ENCODE measurements at places on chromosomes 6 and 20.

DNA sequence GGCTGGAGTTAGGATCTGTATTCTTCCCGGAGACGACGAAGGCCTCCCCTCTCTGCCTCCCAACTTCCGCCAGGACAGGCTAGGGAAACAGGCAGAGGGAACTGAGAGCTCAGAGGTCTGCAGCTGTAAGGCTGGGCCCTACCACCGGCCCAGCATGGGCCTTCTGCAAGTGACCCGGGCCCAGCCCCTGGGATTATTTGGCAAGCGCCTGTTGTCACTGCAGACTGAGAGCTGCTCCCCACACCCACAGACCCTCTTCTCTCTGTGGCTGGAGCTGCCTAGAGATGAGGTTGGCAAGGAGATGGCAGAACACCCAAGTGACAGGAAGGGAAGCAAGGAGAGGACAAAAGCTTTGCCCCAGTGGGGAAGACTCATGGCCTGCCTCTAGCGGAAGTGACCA, 212.6 kb downstream of the ZDHHC14 start:
- no peaks in the 10 kb centered on the region for H3K27me3 ChIP-seq
- peaks cover 14% of the 10 kb centered on the region for H3K36me3 ChIP-seq
- H3K4me3 ChIP-seq = no peak overlapping the region
- no peak for DNase-seq
- H3K4me1 ChIP-seq = peaks cover 3% of the 10 kb centered on the region

DNA sequence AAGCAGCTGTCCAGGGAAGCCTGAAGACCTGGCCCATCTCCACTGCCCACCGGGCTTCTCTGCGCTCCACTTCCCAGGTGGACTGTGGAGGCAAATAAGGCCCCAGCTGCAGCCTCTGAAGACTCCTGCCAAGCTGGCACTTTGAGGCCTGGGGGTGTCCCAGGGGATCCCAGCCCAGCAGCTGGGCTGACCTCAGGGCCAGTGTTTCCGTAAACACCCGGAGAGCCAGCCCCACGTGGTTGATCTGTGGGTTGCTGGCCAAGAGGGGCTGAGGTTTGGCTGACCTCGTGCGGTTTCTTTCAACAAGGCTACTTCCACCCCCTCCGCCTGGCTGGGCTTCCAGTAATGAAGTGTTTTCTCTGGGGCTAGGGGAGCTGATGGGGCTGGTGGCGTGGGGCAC, 12.4 kb upstream of the CCN5 start:
- no peaks in the 10 kb centered on the region for H3K27me3 ChIP-seq
- H3K27ac ChIP-seq = no peak overlapping the region
- DNase-seq = no peak
- no peaks in the 10 kb centered on the region for H3K36me3 ChIP-seq
- no peaks in the 10 kb centered on the region for H3K4me1 ChIP-seq

DNA sequence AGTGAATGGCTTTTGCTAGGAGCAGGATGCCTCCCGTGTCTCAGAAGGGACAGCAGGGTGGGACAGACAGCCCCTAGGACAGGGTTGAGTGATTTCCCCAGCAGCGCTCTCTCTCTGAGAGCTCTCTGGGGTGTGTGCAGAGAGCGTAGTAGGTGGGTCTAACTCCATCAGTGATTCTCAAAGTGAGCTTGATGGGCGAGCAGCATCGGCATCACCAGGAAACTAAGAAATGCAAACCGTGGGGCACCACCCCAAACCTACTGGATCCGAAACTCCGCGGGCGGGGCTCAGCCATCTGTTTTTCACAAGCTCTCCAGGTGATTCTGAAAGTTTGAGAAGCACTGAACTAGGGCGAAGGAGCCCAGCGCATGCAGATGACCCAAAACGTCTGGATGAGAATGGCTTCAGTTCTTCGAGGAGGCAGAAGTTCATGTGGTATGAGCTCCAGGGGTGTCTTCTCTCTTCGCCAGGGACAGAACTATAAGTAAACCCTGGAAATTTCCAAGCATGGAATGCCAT, 119.6 kb upstream of the RNF24 start:
- H3K4me1 ChIP-seq = peaks cover 47% of the 10 kb centered on the region
- H3K27ac ChIP-seq = peak overlapping the region; percentile 54
- no peak for DNase-seq
- H3K27me3 ChIP-seq = no peaks in the 10 kb centered on the region

- no peak for DNase-seq
- no peaks in the 10 kb centered on the region for H3K4me1 ChIP-seq
- H3K36me3 ChIP-seq = no peaks in the 10 kb centered on the region
- H3K27me3 ChIP-seq = no peaks in the 10 kb centered on the region
These were observed 489.6 kb downstream of the MMUT start for GRCh38 chr6:48973491-48973890.

- no peak overlapping the region for H3K27ac ChIP-seq
- H3K4me3 ChIP-seq = no peak overlapping the region
- no peak for DNase-seq
- H3K27me3 ChIP-seq = peaks cover 3% of the 10 kb centered on the region
- H3K36me3 ChIP-seq = no peaks in the 10 kb centered on the region
- peaks cover 1% of the 10 kb centered on the region for H3K4me1 ChIP-seq
These were observed 116.7 kb downstream of the SOX4 start for GRCh38 chr6:21710216-21710615.

DNA sequence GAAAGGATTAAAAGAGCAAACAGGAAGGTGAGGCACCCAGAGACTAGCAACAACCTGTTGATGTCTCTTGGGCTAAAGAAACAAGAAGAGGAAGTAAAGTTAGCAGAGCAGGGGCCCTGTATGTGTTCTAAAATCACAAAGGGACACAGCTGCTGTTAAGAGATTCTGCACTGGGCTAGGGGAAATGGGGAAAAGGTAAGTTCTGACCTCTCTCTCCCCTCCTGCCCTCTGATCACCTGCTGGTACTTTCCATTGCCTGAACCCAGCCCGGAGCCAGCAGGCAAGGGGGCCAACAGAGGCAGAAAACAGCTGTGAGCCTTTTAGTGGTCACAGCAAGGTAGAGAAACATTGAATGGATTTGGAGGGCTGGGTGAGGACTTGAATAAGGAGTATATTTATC, 13.5 kb upstream of the CNR1 start:
- no peaks in the 10 kb centered on the region for H3K36me3 ChIP-seq
- H3K27ac ChIP-seq = no peak overlapping the region
- peaks cover 13% of the 10 kb centered on the region for H3K27me3 ChIP-seq
- H3K4me3 ChIP-seq = no peak overlapping the region
- no peak for DNase-seq

DNA sequence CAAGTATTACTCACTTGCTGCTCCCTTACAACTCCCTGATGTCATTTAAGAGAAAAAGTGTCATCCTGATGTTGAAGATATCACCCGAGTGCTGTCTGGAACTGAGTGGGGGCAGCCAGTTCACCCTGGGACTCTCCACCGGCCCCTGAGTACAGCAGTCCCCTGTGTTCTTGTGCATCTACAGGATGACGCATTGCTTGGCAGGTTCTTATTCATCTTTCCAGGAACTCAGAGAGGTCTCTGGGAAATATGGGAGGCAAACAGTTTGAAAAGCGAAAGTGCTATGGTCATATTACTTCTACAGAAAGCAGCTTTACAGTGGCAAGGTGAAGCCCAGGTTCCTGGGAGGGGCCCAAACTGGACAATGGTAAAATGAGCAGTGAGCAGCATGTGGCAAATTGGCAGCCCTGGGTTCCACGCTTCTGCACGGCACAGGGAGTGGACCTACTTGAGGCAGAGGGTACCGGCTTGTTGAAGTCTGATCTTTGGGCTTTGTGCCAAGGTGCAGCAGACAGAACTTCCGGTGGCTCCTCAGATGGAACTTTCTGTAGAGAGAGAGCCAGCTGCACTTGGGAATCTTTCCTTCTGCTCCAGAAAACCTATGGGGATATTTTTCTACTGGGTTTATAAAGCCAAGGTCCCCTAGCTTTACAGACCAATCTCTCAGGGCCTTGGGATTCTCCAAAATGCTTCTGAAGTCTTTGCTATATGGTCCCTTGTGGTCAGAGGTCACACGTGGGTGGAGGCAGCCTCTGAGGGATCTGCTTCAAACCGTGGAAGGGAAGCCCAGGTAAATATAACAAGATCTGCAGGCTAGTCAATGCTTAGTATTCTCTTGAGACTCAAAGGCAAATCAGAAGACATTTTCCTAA, 128.3 kb downstream of the MAP3K7 start:
- peaks cover 7% of the 10 kb centered on the region for H3K36me3 ChIP-seq
- peak; percentile 68 for DNase-seq
- H3K27me3 ChIP-seq = no peaks in the 10 kb centered on the region
- H3K4me1 ChIP-seq = peaks cover 76% of the 10 kb centered on the region

DNA sequence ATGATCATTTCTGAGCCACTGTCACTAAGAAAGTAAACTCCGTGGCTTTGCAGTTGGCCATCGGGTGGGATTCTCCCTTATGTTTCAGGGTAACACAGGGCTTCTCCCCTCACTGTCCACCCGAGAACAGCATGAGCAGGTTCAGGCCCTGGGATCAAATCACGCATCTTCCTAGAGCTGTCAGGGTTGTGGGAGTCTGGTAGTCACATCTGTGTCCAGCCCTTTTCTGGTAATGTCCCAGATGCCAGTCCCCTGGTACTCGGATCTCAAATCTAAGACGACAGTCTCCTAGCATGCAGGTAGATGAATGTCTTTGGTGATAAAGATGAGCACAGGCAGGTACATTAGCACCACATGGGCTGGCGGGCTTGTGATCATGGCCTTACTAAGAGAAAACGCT, 4.8 kb downstream of the PXDC1 start:
- no peak overlapping the region for H3K27ac ChIP-seq
- H3K4me3 ChIP-seq = no peak overlapping the region
- H3K4me1 ChIP-seq = peaks cover 6% of the 10 kb centered on the region
- peaks cover 40% of the 10 kb centered on the region for H3K27me3 ChIP-seq

- H3K4me1 ChIP-seq = no peaks in the 10 kb centered on the region
- DNase-seq = no peak
- no peak overlapping the region for H3K27ac ChIP-seq
- no peaks in the 10 kb centered on the region for H3K27me3 ChIP-seq
- H3K36me3 ChIP-seq = peaks cover 33% of the 10 kb centered on the region
These were observed 52.3 kb downstream of the HUS1B start for GRCh38 chr6:604579-604978.

DNA sequence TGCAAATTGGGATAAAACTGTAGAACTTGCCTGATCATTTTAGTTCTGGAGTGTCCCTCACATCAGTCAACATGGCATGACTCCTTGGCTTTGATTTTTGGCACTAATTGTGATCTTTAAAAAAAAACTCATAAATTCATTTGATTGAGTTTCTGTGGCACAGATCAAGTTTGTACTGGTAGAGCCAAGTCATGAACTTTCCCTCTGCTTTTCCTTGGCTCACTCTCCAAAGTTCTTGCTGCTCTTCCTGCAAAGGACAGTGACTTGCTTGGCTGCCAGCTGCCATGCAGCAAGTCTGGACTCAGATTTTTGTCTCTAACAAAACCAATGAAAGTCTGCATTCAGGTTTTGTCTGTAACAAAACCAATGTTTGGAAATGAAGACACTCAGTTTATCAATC, 115.5 kb downstream of the RFX6 start:
- H3K4me1 ChIP-seq = no peaks in the 10 kb centered on the region
- no peak for DNase-seq
- H3K27me3 ChIP-seq = no peaks in the 10 kb centered on the region
- H3K27ac ChIP-seq = no peak overlapping the region
- no peaks in the 10 kb centered on the region for H3K36me3 ChIP-seq

DNA sequence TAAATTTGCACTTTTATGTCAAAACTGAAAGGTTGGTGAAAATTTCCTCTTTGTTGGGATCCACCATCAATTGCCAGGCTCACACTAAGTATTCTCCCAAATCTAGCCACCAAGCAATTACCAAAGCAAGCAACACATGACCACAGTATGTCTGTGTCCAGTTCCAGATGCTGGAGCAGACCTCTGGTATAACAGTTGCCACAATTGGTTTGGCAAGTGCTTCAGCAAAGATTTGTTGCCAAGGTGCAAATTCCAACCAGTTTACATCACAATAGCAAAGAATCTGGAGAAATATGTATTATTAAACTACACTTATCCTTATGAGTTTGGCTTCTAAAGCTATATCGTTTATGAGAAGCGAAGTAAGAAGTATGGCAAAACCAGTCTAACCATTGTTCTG, 6.4 kb downstream of the GTF2H5 start:
- peaks cover 26% of the 10 kb centered on the region for H3K36me3 ChIP-seq
- H3K27me3 ChIP-seq = no peaks in the 10 kb centered on the region
- H3K27ac ChIP-seq = no peak overlapping the region
- H3K4me1 ChIP-seq = peaks cover 3% of the 10 kb centered on the region
- no peak for DNase-seq
- no peak overlapping the region for H3K4me3 ChIP-seq

DNA sequence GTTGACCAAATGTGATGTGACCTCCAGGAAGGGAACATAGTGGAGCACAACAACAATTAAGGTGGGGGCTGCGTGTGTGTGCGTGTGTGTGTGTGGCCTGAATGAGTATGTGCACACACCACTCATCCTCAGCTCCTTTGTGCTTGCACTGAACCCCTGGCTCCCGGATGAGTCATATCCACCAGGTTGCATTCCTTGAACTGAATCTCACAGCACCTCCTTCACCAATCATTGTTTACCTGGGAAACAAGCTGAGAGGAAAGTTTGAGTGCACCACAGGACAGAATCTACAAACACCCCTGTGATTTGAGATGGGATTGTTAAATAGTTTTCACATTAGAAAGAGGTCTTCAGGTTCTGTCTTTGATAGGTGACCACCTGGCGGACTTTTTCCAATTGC, 33.7 kb upstream of the GPR6 start:
- no peak overlapping the region for H3K4me3 ChIP-seq
- no peak for DNase-seq
- no peaks in the 10 kb centered on the region for H3K36me3 ChIP-seq
- H3K27me3 ChIP-seq = peaks cover 13% of the 10 kb centered on the region

- H3K27me3 ChIP-seq = no peaks in the 10 kb centered on the region
- H3K36me3 ChIP-seq = no peaks in the 10 kb centered on the region
- H3K4me3 ChIP-seq = no peak overlapping the region
- no peak overlapping the region for H3K27ac ChIP-seq
- DNase-seq = no peak
- no peaks in the 10 kb centered on the region for H3K4me1 ChIP-seq
These were observed 354.0 kb upstream of the RGS17 start for GRCh38 chr6:153485072-153485471.

- no peak overlapping the region for H3K4me3 ChIP-seq
- no peak overlapping the region for H3K27ac ChIP-seq
- no peaks in the 10 kb centered on the region for H3K36me3 ChIP-seq
- no peaks in the 10 kb centered on the region for H3K4me1 ChIP-seq
These were observed 200.1 kb downstream of the HIVEP2 start for GRCh38 chr6:142744836-142745235.

- DNase-seq = no peak
- H3K27me3 ChIP-seq = peaks cover 59% of the 10 kb centered on the region
- H3K36me3 ChIP-seq = no peaks in the 10 kb centered on the region
- H3K4me1 ChIP-seq = no peaks in the 10 kb centered on the region
- H3K27ac ChIP-seq = no peak overlapping the region
These were observed 54.0 kb downstream of the IL20RA start for GRCh38 chr6:136990754-136991153.

GRCh38 chr6:155493026-155493693, 37.5 kb upstream of the NOX3 start:
- DNase-seq = no peak
- no peak overlapping the region for H3K4me3 ChIP-seq
- no peak overlapping the region for H3K27ac ChIP-seq
- no peaks in the 10 kb centered on the region for H3K27me3 ChIP-seq
- H3K4me1 ChIP-seq = peaks cover 8% of the 10 kb centered on the region

- no peaks in the 10 kb centered on the region for H3K27me3 ChIP-seq
- peaks cover 2% of the 10 kb centered on the region for H3K4me1 ChIP-seq
- no peak overlapping the region for H3K4me3 ChIP-seq
- DNase-seq = no peak
These were observed 431.8 kb upstream of the HSF2 start for GRCh38 chr6:121967631-121968030.
